Cerebellar nuclear complex (tissue), 1 donor: ENCODE measurements at places on chromosomes 7 and 10.

GRCh38 chr7:19091550-19092200 lies 25.8 kb downstream of the TWIST1 start:
- no peak for DNase-seq

DNA sequence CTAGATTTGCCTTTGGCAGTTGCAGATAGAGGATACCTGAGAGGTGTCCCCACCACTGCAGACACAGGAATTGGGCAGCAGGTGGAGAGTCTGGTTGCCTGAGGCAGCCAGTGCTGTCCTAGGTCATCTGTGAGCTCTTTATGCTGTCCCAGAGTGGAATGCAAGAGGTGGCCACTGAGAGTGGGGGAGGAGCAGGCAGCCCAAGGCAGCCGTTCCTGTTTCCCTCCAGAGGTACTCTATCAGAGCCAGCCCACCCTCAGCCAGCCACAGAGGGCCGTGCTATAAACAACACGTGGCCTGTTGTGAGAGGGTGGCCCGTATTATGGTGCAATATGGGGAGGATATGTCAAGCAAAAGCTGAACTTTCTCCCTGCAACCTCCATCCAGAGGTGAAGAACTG lies 8.5 kb downstream of the LRRC18 start:
- DNase-seq = no peak

- DNase-seq = no peak
Observed at GRCh38 chr10:27369880-27370279, 129.3 kb upstream of the ACBD5 start.

DNA sequence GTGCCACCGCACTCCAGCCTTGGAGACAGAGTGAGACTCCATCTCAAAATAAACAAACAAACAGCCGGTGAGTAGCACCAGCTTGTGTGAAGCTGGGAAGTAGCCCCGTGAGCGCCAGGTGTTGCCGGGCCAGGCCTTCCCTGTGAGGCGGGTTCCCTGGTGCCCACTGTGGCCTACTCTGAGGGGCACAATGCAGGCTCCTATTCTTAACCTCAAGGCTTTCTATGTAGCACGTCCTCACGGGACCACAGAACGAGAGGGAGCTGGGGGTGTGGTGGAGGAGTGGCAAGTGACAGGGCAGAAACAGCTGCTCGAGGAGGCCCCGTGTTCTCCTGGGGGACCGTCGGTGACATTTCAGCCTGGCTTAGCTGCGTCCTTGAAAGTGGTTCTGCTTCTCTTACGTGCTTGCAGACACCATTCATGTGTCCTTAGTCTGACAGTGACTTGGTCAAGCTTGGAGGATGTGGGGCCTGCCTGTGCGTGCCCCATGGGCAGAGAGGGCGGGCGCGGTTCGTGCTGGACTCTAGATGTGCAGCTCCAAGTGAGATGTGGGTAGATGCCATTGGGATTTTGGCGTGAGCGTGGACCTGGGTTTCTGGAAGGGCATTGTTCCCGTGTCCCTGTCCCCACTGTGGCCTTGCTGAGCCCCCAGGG lies 116.6 kb downstream of the NKX6-2 start:
- DNase-seq = no peak

- DNase-seq = no peak
Observed at GRCh38 chr7:68865351-68866199, 732.7 kb upstream of the AUTS2 start.

DNA sequence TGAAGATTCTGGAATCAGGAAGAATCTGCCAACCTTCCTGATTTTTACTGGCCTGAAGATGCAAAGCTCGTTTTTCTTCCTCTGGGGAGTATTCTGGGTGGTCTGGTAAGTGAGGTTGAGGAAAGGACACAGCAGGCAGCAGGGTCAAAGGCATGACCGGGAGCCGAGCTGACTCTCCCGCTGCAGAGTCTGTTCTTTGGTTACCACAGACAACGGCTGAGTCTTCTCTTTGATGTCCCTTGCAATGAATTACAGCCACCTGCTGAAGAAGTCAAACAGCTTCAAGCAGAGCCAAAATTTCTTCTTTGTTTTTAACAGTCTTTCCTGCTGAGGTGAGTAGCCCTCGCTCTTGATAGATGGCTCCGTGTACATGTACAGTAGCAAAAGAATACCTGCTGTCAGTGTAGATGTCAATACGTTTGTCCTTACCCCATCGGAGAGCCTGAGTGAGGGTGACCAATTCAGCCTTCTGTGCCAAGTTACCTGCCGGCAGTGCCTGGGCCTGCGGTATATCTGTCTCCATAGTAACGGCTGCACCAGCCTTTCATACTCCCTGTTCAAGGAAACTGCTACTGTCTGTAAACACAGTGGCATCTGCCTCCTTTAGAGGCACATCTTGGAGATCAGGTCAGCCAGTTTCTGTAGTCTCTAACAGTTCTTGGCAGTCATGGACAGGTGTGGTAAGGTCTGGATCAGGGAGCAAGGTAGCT lies 76.4 kb downstream of the PRR15 start:
- no peak for DNase-seq

DNA sequence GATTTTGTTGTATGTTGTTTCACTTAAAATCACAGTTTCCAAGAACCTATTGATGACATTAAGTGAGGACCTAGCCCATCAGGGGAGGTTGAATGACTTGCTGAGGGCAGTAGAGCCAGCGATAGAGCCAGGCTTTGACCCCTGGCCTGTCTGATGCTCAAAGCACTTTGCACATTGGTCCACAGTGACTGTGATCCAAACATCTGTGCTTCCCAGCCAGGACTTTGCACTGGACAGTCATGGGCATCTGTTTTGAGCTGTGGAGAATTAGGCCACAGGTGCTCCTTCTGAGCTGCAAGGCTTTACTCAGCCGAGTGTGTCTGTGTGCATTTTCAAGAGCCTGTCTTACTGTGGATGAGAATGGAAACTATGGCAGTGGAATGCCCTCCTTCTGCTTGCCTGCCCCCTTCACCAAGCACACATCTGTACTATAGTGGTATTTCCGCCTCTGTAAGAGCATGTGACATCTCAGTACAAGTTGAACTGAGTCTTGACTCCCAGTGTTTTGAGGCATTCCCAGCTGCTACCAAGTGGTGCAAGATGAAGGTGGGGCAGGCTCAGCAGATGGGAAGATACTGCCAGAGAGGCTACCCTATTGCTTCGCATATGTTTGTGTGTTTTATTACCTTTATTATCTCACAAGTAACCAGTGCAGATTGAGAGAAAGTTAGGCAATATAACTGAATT lies 72.7 kb upstream of the AOAH start:
- no peak for DNase-seq
